ENCODE measurements at places on chromosomes 1 and 21.

DNA sequence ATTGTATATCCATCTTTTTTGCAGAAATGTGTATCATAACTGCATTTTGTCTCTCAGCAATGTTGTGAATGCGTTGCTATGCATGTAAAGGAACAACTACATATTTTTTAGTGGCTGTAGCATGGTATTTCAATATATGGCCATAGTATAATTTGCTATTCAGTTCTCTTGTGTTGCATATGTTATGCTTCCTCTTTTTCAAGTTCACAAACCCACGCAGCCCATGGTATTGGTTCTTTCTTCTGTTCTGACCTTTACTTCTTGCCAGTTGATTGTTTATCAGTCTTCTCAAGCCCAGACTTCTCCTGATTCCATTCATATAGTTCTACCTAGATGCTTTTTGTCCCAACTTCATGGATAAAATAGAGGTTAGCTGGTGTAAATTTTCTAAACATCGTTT lies 6.1 kb downstream of the SLC22A15 start:
- DNase-seq, result no peak

DNA sequence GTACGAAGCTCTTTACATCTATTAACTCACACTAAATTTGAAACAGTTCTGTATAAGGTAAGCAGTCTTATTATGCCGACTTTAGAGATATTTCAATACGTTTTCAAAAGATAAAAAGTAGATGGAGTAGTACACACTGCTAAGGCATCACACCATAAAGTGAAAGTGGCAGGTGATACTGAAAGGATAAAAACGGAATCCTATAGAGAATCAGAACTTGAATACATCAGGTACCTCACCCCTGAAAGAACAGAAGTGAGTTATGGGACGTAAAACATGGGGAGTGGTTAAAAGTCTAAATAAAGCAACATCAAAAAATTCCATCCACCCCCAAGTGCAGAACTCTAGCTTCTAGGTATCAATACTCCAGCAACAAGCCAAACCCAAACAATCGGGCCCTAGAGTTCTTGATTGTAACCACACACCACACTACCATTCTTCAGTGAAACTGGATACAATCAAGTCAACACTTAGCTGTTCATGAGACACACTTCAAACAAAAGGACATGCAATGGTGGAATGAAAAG lies 142.6 kb downstream of the SMYD3 start:
- no peak for DNase-seq

DNA sequence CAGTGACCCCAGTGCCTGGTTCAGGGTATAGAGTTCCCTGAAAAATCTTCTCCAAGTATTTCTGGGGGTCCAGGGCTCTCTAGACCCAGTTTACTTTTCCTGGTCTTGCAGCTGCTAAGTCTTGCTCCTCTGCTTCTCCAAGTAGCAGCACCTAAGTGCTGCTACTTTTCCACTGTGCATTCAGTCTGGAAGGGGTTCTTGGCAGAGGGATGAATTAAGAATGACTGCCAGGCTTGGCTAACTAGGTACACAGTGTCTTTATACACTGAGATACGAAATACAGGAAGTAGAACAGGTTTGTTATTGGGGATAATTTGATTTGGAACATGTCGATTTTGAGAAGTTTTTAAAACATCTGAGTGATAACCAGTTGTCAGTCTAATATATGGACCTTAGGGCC lies 24.2 kb upstream of the ERICH3 start:
- no peak for DNase-seq

- DNase-seq, result no peak
Measured at GRCh38 chr1:52877554-52877953, 35.0 kb downstream of the ZYG11A start.

- DNase-seq, result no peak
Measured at GRCh38 chr21:38800924-38801744, 4.6 kb upstream of the ETS2 start.
